Epithelial cell of proximal tubule (primary cell): ENCODE measurements at places on chromosomes 7 and 10. TPM values are rescaled to one million over a fixed set of nuclear protein-coding genes. Genes with fewer than 3 reads are reported as not detected.
A peak's percentile ranks its signal among the peaks of the same experiment; 100 is the strongest.

GRCh38 chr10:74419491-74419951 is 268.5 kb downstream of the ADK start:
- no peak for DNase-seq

DNA sequence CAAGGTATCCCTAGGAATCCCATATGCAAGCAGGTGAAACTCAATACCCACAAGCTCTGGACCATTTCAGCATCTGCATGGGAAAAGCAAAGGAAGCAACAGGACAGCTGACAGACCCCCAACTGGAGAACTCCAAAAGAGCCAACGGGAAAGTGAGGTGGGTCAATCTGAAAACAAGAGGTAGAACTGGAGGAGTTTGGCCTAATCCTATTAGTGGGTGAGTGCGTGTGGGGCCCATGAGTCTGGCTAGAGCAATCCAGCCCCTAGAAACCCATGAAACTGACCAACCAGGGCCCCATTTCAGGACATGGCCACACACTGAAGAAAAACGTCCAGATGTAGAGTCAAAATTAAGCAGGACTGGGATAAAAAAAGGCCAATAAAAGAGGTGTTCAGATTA is 26.6 kb upstream of the WNT8B start:
- DNase-seq: no peak

DNA sequence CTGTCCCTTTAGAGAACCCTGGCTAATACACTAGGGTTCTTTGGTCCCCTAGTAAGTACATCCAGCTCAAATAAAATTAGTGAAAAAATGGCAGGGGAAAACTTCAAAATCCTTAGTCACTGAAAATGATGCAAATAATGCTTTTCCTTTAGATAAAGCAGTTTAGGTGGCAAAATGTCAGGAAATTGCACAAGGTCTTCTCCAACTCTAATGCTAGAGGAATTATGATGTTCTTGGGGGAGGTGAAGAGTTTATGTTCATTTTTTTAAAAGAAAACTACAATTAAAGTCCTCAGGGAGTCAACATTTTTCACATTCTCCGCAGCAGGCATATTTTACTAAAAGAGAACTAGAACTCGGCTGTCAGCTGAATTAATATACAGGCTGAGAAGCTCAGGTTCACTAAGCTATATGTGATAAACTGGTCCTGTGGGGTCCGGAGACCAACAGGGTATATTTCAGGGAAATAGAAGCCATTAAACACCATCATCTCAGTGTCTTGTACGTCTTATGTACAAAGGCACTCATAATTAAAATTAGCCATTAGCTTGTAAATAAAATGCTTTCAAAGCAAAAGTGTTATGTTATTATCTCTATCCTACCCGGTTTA is 1164.7 kb upstream of the AUTS2 start:
- DNase-seq: no peak

- no peak for DNase-seq
Measured at GRCh38 chr7:855686-856369, 20.5 kb upstream of the GET4 start.

- DNase-seq: no peak
Measured at GRCh38 chr7:2687881-2688318, at the start of gene AMZ1. TSS of gene AMZ1 (plus strand) at chr7:2688202. CDS start at chr7:2700452, 12,250 bp downstream.

- DNase-seq: no peak
Measured at GRCh38 chr7:74258639-74259038, 4.4 kb upstream of the RFC2 start.

DNA sequence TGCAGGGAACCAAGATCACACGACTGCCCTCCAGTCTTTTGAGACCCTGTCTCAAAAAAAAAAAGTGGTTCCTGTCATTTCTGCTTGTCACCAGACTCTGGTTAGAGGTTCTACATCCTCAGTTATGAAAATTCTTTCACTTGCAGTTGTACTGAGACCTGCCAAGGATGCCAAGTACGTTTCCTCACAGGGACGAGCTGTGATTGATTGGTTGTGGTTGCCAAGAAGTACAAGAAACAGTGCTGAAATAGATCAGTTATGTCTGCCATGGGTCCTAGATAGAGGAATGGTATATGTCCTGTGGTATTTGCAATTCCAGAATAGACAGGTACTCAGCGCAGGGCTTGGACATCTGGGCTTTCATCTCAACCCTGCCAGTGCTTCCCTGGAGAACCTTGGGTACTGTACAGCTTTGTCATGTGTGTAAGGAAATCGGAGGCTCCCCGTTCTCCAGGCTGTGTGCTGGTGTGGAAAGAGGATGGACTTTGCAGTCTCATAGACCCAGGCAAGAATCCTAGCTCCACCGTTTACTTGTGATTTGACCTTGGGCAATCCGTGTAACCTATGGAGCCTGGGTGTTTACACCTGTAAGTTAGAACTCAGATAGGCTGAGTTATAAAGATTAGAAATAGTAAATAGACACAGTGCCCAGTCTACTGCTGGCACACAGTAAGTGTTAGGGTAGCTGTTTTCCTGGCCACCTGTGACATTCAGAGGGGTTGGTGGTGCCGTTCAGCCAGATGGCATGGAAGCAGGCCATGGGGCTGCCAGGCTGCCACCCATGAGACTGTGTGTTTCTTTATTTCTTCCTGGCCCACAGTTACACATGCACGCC is 53.0 kb downstream of the COL13A1 start:
- no peak for DNase-seq

GRCh38 chr7:121994625-121995410 is 121.9 kb downstream of the PTPRZ1 start:
- DNase-seq: peak; percentile 36

DNA sequence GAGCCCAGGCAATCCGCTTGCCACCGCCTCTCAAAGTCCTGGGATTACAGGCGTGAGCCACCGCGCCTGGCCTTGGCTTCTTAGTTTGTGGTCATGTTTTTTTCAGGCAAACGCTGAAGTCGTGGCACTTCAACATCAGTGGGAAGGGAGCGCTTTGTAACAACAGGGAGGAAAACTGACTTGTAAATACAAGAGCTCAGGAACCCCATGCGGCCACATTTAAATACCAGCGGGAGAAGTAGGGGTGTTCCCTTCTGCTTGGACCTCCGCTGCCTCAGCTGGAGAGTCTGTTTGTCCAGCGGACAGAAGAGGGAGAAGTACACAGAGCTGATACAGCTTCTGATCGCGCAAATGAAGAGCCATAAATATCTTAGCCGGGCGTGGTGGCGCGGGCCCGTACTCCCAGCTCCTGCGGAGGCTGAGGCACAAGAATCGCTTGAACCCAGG is 108.7 kb upstream of the KMT2C start:
- no peak for DNase-seq

DNA sequence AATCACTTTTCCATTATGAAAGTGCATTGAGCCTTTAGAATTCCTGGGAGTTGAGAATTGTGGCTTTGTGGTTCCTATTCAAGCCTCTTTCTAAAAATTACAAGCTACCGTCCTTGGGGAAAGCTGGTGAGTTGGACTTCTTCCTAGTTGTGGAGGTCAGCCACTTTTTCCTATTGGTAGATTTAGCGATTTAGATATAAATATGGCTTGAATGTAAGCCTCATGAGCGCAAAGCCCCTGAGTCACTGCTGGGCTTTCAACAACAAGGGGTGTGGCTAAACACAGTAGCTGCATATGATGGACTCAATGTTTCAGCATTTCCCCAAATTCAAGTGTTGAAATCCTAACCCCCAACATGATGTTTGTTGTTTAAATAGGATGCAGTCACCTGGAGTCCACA is 150.0 kb upstream of the IGFBP3 start:
- DNase-seq: no peak

GRCh38 chr10:25952857-25953256 is 18.8 kb downstream of the MYO3A start:
- DNase-seq: no peak

DNA sequence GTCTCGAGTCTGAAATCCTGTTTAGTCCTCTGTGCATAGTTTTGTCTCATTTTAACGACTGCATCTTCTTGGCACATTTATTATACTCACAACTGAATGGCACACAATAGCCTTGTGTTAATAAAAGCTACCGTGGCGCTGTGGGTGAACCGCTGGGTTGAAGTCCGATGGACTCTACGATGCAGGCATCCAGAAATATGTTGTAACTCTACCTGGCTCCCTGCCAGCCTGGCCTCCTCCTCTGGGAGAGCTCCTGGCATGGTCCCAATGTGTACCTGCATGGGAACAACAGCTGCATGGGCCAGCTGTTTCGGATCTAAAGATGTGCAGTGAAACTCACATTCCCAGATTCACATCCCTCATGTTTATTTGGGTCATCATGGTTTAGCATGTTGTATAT is 3.7 kb upstream of the DPYSL4 start:
- DNase-seq: no peak

DNA sequence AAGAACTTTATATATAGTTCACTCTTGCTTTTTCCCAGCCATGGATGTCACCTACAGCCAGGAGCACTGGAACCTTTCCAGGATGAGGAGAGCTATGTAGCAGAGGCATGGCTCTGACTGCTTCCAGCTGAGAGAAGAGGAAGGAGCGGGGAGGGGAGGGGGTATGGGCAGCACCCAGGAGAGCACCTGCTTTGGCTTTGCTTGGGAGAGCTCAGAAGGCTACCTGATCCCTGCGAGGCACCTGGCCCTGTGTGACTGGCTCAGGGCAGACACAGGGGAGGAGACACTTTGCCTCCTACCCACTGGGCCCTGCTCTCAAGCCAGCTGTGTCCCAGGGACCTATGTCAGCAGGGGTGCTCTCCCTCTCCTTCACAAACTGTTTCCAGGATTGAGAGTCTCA is 67.1 kb downstream of the HK1 start:
- DNase-seq: no peak

DNA sequence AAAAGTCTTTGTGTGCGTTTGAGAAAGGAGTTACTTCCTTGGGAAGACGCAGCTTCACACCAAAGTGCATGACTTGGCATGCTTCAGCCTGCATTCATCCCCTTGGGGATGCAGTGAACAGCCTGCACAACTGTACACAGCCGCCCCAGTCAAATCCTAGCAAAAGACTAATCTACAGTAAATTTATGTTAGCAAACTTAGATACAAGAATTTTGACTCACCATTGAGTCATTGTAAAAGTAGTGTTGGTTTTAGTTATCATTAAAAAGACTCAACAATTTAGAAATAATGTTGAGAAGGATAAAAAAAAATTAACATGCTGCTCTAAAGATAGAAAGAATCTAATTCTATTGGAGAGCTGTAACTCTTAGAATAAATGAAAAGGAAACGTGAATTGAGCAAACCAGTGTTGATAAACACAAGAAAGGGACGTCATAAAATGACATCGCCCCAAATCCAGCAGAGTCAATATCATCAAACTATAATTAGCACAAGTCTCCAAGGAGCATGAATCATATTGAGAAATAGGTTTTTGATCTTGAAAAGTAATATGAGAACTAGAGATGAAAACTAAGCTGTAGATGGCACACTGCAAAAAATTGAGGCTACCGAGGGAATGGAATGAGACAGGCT is 11.9 kb upstream of the OPTN start:
- no peak for DNase-seq

DNA sequence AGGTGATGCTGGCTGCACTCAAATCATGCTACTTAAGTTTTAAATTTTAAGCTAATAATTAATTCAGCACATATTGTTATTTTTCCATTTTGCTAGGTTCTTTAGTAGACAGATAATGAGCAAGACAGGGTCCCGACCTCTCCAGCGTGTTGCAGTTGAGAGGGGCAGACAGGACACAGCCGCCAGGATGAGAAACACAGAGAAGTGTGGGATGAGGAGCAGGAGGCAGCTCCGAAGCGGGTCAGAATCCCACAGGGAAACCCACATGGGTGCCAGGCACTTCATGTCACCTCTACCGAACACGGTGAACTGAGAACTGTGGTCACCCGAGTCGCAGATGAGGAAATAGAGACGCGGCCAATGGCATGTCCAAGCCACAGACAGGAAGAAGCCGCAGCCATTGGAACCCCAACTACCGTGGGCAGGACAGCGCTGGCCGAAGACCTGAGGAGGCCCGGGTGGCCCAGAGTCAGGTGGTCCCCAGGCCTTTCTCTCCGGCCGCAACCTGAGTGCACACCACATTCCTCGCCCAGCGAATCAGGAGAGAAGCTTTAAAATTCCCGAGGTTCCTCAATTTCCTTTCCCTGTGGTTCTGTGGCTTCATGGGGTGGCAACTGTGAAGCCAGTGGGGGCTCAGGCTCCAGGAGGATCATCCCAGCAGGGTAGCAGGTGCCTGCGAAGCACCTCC is 213.0 kb downstream of the DNAJB6 start:
- DNase-seq: no peak

- no peak for DNase-seq
Measured at GRCh38 chr10:44977287-44978212, 1.1 kb downstream of the DEPP1 start.

DNA sequence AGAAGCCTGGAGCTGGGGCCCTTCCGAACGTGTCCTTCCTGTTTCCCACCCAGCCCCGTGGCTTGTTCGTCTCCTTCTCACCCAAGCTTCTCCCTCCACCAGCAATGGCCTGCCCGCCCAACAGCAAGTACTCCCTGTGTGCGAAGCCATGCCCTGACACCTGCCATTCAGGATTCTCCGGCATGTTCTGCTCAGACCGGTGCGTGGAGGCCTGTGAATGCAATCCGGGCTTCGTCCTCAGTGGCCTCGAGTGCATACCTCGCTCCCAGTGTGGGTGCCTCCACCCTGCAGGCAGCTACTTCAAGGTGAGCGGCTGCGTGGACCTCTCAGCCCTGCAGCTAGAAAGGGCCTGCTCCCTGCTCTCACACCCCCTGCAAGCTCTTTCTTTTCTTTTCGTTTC is 31.9 kb downstream of the ZAN start:
- no peak for DNase-seq

- DNase-seq: no peak
Measured at GRCh38 chr10:31618541-31619291, 299.7 kb downstream of the ZEB1 start.

GRCh38 chr7:151481650-151482505 is 37.8 kb downstream of the RHEB start:
- DNase-seq: no peak

DNA sequence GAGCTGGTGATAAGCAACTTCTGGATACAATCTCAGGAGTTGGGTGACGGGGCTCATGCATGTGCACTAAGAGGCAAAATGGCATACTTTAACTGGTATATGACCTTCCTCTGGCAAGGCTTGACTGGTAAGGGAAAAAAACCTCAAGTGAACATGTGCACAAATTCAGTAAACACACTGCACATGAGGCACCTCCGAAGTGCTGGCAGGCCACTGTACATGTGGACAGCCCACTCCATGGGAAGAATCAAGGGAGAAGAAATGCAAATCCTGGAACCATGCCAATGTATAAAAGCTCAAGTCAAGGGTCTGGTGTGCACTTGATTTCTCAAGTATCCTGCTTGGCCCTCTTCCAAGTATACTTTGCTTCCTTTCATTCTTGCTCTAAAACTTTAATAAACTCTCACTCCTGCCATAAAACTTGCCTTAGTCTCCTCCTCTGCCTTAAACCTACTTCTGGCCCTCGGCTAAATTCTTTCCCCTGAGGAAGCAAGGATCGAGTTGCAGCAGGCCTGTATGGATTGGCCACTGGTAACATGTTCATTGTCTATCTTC is 167.2 kb downstream of the RAMP3 start:
- DNase-seq: no peak

DNA sequence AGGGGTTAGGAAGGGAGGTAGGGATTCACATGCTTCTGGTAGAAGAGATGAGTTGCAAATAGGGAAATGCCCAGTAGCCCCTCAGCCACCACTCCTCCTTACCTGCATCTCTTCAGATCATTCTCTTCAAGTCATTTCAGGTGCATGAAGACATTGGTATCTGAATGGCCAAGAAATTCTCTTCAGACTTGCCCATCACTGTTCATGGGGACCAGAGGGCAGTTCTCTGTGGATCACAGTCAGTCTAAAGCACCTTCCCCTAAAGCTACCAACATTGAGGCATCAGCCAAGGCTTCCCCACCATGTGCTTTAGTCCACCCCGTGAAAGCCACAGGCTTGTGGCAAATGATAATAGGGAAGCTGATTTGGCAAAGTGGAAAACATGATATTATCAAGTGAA is 319.4 kb upstream of the ZNF32 start:
- no peak for DNase-seq

Gene ANKRD16
- 3.7 and 8.0 TPM in 2 replicates for total RNA-seq

Gene ABCB8
- 31.8 and 36.7 TPM in 2 replicates for total RNA-seq

Gene IGF2BP3
- total RNA-seq: 42.4 and 49.3 TPM in 2 replicates

Gene BMPER
- total RNA-seq: 0.29 TPM in 2 replicates
